Esophagus muscularis mucosa (tissue), 4 donors: ENCODE measurements at places on chromosomes 7 and 10. TPM values are rescaled to one million over a fixed set of nuclear protein-coding genes. Genes with fewer than 3 reads are reported as not detected.

DNA sequence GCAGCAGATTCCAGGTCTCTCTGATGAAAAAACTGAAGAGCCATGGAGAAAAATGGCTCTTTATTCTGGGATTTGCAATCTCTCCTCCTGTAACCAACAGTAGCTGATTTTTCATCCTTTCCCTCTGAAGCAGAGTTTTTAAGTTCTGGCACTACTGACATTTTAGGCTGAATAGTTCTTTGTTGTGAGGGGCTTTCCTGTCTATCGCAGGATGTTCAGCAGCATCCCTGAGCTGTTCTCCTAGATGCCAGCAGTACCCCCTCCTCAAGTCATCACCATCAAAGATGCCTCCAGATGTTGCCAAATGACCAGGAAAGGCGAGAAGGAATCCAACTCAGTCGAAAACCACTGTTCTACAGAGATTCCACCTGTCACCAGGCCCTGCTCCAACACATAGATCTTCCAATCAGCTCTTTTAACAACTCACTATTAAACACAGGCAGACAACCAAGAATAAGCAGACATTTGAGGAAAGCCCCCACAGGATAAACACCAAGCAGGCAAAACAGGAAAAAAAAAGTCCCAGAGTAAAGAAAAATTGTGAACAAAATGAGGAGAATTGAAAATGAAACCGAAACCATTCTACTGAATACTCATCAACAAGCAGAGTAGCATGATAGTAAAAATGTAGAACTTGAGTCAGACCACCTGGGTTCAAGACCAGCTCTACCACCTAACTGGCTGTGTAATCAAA, 124.8 kb downstream of the MPP7 start:
- no peaks in the 10 kb centered on the region for H3K27me3 ChIP-seq
- H3K36me3 ChIP-seq: no peaks in the 10 kb centered on the region
- H3K27ac ChIP-seq: peak overlapping the region; percentile 68
- H3K4me3 ChIP-seq: peak overlapping the region; percentile 33

GRCh38 chr10:79241990-79242619, 105.2 kb upstream of the PPIF start:
- peak overlapping the region; percentile 66 for H3K4me3 ChIP-seq
- DNase-seq: no peak
- no peaks in the 10 kb centered on the region for H3K27me3 ChIP-seq

DNA sequence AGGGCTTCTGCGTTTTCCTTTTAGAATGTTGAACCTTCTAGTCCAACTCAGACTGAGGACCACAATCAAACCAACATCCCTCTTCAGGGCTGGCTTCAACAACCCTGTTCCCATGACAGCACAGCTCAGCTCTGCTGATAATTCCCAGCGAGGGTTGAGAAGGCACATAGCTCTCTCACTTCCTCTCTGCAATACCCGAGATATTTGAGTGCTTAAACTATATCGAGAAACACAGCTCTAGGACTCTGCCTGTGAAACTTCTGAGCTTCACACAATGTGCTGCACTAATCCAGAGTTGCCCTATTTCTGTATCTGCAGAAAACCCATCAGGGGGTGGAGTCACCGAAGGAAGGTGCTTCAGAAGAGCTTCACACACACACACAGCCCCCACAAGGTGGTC, 1.6 kb upstream of the ADARB2 start:
- DNase-seq: no peak
- H3K27me3 ChIP-seq: peaks cover 21% of the 10 kb centered on the region
- H3K27ac ChIP-seq: no peak overlapping the region
- H3K4me1 ChIP-seq: peaks cover 11% of the 10 kb centered on the region

DNA sequence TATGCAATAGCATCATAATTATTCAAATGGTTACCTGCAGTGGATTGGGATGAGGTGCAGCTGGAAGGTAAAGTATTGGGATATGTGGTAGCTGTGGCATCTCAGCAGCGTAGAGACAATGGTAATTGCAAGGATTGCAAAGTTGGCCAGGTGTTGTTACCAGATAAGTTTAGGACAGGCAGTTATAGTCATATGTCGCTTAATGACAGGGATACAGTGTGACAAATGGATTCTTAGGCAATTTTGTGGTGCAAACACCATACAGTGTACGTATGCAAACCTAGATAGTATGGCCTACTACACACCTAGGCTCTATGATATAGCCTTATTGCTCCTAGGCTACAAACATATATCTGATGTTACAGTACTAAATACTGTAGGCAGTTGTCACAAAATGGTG, 163.5 kb upstream of the LYZL2 start:
- no peak overlapping the region for H3K27ac ChIP-seq
- H3K27me3 ChIP-seq: no peaks in the 10 kb centered on the region
- no peak for DNase-seq
- no peaks in the 10 kb centered on the region for H3K36me3 ChIP-seq
- H3K4me3 ChIP-seq: no peak overlapping the region
- no peaks in the 10 kb centered on the region for H3K4me1 ChIP-seq

DNA sequence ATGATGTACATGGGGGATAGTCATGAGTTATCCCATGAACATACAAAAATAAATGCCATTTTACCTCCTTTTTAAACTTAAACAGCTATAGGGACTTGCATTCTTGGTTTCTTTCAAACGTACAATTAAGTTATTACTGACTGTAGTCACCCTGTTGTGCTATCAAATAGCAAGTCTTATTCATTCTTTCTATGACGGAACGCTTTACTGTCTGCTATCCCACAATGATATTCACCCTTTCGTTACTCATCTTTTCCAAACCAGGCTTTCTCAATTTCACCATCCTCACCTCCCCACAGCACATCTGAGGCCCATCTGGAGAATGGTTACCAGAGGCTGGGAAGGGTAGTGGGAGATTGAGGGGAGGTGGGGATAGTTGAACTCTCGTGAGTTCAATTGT, 218.8 kb downstream of the PHF14 start:
- DNase-seq: no peak
- peak overlapping the region; percentile 54 for H3K4me3 ChIP-seq
- H3K27me3 ChIP-seq: no peaks in the 10 kb centered on the region
- H3K4me1 ChIP-seq: peaks cover 3% of the 10 kb centered on the region
- H3K36me3 ChIP-seq: no peaks in the 10 kb centered on the region

DNA sequence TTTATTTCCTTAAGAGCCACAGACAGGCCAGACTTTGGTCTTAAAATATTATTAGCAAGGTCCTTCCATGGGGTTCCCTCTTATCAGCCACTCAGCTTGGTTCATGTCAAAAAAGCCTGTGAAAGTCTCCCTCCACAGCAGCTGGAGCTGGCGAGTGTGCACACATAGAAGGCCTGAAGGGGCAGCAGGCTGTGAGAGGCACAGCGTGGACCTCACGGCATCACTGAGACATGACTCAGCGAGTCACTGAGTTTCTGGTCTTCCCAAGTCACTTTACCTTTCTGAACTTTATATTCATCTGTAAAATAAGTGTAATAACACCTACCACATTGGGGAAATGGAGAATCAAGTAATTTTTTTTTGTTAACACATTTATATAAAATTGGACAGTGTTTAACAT, 8.7 kb downstream of the TAF3 start:
- H3K27me3 ChIP-seq: no peaks in the 10 kb centered on the region
- H3K4me3 ChIP-seq: no peak overlapping the region
- no peak overlapping the region for H3K27ac ChIP-seq
- DNase-seq: peak; percentile 68
- H3K36me3 ChIP-seq: peaks cover 25% of the 10 kb centered on the region

GRCh38 chr7:107312418-107312817, 143.6 kb downstream of the HBP1 start:
- no peaks in the 10 kb centered on the region for H3K4me1 ChIP-seq
- no peaks in the 10 kb centered on the region for H3K36me3 ChIP-seq
- no peak for DNase-seq
- no peak overlapping the region for H3K4me3 ChIP-seq
- H3K27ac ChIP-seq: no peak overlapping the region

TUBAL3 gene
- total RNA-seq: 0.52 TPM

SPDYE9 gene
- not detected for total RNA-seq

DENND2A gene
- 51.2 TPM for total RNA-seq

BTBD16 gene
- total RNA-seq: not detected
